ENCODE measurements at places on chromosomes 12 and 14. TPM values are rescaled to one million over a fixed set of nuclear protein-coding genes. Genes with fewer than 3 reads are reported as not detected.

DNA sequence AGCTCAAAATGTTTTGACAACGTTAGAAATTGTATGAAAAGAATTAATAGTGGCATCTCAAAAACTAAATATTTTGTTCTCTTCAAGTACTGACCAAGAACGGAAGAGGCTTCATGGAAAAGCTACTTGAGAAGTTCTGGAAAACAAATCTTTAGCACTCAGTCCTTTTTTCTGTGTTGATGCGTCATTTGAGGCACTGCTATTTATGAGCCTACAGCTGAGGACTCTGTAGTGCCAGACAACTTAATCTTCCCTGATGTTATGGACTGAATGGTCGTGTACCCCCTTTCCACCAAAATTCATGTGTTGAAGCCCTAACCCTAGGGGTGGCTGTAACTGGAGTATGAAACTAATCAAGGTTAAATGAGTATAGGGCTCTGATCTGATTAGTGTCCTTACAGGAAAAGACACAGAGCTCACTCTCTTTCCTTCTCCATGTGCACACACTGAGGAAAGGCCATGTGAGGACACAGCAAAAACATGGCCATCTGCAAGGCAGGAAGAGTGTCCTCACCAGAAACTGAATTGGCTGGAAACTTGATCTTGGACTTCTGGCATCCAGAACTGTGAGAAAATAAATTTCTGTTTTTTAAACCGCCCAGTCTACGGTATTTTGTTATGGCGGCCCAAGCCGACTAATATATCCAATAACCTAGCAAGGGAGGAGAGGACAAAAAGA is 337.0 kb upstream of the CLEC14A start:
- DNase-seq = no peak

GRCh38 chr14:96502621-96503305 is 581 bp downstream of the PAPOLA start:
- peak; percentile 66 for DNase-seq

The C1QL4 gene
- not detected for total RNA-seq

DNA sequence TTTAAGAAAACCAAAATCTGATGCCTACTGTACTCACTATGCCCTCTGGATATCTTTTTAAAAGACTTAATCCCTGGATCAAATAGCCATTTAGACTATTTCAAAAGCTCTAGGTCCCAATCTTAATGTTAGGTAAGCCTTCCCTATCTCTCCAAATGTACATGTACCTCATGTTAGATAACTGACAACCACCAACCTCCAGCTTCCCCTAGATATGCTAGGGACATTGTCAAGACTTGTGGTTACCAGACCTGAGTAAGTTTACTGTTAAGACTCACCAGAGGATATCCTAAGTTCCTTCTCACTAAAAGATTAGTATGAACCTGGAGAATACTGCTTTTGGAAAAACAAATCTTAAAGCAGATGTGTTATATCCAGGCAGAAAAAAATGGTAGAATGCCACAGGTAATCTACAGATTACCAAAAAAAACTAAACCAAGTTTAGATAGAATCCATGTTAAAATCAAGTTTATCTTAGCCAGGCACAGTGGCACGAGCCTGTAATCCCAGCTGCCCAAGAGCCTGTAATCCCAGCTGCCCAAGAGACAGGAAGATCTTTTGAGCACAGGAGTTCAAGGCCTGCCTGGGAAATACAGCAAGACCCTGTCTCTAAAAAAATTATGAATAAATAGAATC is 9.7 kb downstream of the NAP1L1 start:
- no peak for DNase-seq

GRCh38 chr12:83954071-83954789 is 958.4 kb downstream of the SLC6A15 start:
- no peak for DNase-seq

- DNase-seq = no peak
Observed at GRCh38 chr12:126353604-126354003, 1288.4 kb downstream of the AACS start.

DNA sequence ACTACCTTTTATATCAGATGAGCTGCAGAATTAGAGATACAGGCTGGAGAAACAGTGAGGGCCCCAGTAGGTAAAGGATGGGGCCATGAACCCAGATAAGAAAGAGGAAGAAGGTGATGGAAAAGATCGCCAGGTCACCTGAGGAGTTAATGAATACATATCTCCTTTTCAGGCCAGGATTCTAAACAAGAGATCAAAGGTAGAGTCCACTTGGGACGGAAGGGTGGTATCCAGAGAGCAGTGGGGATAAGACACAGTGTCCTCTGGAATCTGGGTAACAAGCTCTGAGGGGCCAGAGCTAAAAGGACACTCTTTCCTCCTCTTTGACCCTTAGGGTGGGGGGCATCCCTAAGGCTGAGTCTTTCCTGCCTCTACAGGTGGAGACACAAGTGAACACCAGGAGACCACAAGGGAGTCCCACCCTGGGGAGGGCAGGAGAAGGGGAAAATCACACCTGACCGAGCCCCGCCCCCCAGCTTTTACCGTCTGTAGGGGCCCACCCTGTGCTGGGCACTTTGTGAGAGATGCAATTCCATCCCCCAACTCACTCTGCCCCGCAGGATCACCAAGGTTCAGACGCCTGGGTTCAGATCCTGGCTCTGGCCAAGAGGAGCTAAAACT is 27.3 kb downstream of the SERPINA1 start:
- no peak for DNase-seq

DNA sequence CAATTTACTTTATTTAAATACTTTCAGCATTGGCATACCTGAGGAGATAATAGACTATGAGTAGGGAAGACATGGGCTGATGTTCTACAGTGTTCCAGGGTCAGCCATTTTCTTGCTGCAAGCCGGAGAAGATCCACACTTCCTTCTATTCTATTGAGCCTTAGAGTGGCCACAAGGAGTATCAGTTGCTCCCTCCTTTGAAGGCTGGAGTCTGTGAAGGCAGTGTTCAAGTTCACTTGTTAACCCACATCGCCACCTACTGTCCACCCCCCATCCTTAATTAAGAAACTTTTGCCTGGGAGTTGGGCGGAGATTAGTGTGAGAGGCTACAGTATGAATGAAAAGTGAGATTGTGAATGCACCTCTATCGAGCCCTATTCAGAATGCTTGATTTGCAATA is 666.6 kb downstream of the NRXN3 start:
- DNase-seq = peak; percentile 12

DNA sequence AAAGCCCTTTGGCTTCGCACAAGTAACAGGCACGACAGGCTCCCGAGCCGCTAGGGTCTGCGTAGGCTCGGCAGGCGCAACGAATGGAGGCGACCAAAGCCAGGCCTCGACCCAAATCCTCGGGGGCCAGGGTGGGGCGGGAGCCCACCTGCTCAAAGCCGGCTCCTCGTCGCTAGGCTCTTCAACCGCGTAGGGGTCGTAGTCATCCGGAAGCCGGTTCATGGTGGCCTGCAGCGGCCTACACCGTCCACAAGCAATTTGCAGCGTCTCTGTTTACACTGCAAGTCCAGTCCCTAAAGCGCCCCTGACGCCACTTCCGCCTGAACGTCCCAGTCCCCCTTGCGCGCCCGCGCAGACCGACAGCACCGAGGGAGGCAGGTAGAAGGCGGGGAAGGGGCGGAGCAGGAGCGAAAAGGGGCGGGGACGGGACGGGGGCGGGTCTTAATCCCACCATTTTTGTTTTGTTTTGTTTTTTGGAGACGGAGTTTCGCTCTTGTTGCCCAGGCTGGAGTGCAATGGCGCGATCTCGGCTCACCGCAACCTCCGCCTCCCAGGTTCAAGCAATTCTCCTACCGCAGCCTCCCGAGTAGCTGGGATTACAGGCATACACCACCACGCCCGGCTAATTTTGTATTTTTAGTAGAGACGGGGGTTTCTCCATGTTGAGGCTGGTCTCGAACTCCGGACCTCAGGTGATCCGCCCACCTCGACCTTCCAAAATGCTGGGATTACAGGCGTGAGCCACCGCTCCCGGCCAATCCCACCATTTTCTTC is at the start of gene EAPP:
Gene EAPP (minus strand): TSS at position 295 of the 774 bp plus-strand sequence. CDS start 73 bp downstream, at position 222.
- peak; percentile 99 for DNase-seq

- DNase-seq = no peak
Observed at GRCh38 chr14:34750670-34751069, 36.3 kb upstream of the CFL2 start.

The ZFHX2 gene
- 0.65 TPM for total RNA-seq

The CDH24 gene
- total RNA-seq = 0.30 TPM

GRCh38 chr12:67813456-67813904 is 164.9 kb downstream of the DYRK2 start:
- DNase-seq = no peak

The CIDEB gene
- total RNA-seq = 1.8 TPM

DNA sequence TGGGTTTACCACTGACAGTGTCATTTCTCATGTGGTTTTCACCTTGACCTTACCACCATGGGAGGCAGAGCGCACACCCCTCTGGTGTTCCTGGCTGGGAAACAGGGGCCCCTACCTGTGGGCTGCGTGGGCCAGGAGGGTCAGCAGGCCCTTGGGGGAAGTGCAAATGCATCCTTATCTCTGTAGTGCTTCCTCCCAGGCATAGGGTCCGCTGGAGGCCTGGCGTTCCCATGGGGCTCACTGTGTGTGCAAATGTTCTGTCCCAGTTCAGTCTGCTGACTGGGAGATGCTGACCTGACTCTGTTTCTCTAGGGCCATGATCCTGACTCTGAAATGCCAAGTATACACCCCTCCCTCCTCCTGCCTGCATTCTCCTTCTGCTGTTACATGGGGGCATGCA is 81.3 kb downstream of the SLC25A47 start:
- DNase-seq = no peak

DNA sequence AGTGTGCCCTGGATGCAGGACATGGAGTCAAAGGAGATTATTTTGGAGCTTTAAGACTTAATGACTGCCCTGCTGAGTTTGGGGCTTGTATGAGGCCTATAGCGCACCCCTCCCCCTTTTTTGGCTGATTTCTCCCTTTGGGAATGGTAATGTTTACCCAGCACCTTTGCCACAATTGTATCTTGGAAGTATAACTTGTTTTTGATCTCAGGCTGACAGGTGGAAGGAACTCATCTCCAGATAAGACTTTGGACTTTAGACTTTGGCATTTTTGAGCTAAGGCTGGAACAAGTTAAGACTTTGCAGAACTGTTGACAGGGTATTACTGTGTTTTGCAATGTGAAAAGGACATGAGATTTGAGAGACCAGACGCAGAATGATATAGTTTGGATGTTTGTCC is 110.5 kb downstream of the DERA start:
- no peak for DNase-seq

DNA sequence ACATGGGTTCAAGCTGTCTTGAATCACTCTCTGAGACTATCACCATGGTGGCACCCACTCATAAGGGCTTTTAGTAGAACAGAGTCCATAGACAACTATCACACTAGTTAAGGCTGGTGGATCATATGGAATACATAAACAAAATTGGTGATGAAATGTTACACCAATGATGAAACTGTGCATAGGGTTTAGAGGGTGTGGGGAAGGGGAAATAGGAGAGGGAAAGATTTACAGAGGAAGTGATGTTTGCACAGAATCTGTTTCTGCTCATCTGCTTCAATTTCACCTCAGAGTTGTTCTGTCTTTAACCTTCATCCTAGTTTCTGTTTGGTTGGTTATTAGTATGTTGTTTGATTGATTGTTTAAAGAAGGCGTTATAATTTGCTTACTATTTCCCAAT is 2.4 kb upstream of the RXYLT1 start:
- no peak for DNase-seq

The KRT73 gene
- not detected for total RNA-seq

- no peak for DNase-seq
Observed at GRCh38 chr14:99271221-99271941, 616 bp downstream of the BCL11B start.

DNA sequence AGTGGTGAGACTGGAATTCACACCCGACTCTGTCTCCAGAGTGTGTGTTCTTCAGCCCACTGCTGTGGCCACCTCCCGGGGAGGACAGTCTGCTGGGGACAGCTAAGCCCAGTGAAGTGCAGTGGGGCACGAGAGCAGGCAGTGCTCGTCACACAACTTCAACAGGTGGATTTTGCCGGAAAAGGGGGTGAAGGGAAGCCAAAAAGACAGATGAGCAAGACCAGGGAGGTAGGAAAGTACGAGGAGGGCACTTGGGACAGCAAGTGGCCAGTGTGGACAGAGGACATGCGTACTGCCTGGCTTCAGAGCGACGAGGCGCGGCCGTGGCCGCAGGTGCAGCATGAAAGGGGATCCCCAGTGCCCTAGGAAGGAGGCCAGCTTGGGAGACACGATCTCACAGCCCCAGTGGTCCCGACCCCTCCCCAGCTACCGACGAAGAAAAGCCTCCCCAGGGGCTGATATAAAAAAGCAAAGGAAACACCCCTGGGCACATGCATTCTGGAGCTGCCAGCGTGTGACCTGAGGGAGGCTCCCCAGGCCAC is 96.1 kb downstream of the FBXL14 start:
- no peak for DNase-seq

The TAS2R42 gene
- not detected for total RNA-seq

The DLK1 gene
- total RNA-seq = 38.0 TPM

DNA sequence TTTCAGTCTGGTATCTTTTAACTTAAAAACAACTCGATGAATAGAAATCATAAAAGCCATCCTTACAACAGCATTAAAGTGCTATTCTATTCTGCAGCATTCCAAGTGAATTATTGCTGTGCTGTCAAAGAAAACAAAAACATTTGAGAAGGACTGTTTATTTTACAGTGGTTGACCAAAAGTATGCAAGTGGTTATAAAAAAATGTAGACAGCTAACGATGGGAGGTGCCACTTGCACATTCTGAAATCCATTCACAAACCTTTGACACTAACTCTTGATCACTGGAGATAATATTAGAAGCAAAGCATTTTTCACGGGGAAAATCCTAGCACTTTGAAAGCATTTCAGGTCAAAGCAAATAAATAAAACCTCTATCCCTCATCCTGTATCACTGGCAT is 55.6 kb downstream of the HMGA2 start:
- DNase-seq = no peak

- no peak for DNase-seq
Observed at GRCh38 chr12:131713349-131713748, 2.5 kb downstream of the SFSWAP start.

- DNase-seq = no peak
Observed at GRCh38 chr12:71063087-71063486, 94.7 kb downstream of the TSPAN8 start.

The GPRC5A gene
- total RNA-seq = 0.28 TPM

DNA sequence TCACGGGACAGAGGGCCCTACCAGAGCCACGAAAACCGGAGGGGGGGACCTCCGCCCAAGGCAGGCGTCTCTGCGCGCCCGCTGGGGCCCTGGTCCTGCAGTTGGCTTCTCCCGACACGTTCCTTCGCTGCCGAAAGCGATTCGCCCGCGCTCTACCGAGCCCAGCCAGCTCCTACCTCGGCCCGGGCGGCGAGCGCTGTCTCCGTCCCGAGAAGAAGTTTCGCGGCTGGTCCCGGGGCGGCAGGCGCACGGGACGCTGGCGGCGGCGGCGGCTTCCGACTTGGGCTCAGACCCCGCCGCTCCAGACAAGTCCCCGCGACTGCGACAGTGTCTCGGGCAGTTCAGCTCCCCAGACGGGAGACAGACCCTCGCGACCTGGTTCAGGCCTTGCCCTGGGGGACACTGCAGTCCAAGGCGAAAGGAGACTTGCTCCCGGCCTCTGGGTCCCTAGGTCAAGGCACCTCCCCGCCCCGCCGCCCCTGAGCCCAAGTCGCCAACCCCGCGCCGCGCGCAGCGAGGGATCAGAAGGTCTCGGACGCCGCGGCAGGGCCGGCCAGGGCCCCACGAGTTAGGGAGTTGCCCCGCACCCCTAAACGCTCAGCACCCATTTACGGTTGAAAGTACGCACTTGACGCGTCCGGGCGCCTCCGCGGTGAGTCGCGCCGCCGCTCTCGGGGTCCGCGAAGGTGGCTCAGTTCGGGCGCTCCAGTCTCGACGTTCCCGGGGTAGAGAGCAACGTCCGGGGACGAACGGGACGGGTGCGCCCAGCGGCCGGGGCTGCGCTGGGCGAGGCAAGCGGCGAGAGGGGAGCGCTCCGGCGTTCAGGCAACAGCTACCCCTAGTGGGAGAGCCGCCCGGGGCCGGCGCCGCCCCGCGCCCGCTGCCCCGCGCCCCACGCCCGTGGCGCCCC is 1.4 kb upstream of the DIO3 start:
- peak; percentile 44 for DNase-seq

Measured in psoas muscle (tissue), 8 donors.